Activated CD8-positive, alpha-beta memory T cell treated with anti-CD3 and anti-CD28 coated beads, Interleukin-2, amount 10 ng/mL, durations not matched to agents 7 days and 5 days (primary cell): ENCODE measurements at places on chromosomes 12 and 14. TPM values are rescaled to one million over a fixed set of nuclear protein-coding genes. Genes with fewer than 3 reads are reported as not detected.

CIDEB gene
- 44.2 TPM for total RNA-seq

STXBP6 gene
- not detected for total RNA-seq

RFLNA gene
- not detected for total RNA-seq

HCFC2 gene
- 15.2 TPM for total RNA-seq

OR4K2 gene
- total RNA-seq = not detected

CLEC2A gene
- not detected for total RNA-seq

SERPINA6 gene
- not detected for total RNA-seq

OTOGL gene
- not detected for total RNA-seq

DEPDC4 gene
- total RNA-seq = 1.5 TPM

SMCO2 gene
- total RNA-seq = 0.91 TPM

PABPN1 gene
- 225 TPM for total RNA-seq

CNTN1 gene
- total RNA-seq = not detected

FERMT2 gene
- 1.9 TPM for total RNA-seq

CPNE8 gene
- 3.9 TPM for total RNA-seq

SOAT2 gene
- total RNA-seq = 5.9 TPM

KRT83 gene
- total RNA-seq = not detected

CCDC196 gene
- not detected for total RNA-seq

TNFAIP2 gene
- not detected for total RNA-seq

LYZ gene
- total RNA-seq = not detected

RNF212B gene
- total RNA-seq = not detected

OVCH1 gene
- total RNA-seq = not detected

SRGAP1 gene
- total RNA-seq = not detected

FNTB gene
- total RNA-seq = 15.0 TPM

BHLHE41 gene
- not detected for total RNA-seq

FSCB gene
- not detected for total RNA-seq

RDH11 gene
- 59.8 TPM for total RNA-seq

KRT3 gene
- not detected for total RNA-seq

AVPR1A gene
- not detected for total RNA-seq

PRPF39 gene
- total RNA-seq = 47.6 TPM

LUM gene
- total RNA-seq = not detected

IKBIP gene
- 28.9 TPM for total RNA-seq

EML1 gene
- not detected for total RNA-seq

SYNDIG1L gene
- not detected for total RNA-seq

OTX2 gene
- total RNA-seq = not detected

TAC3 gene
- not detected for total RNA-seq

ETFRF1 gene
- total RNA-seq = 9.3 TPM

LRTM2 gene
- not detected for total RNA-seq

NPFF gene
- not detected for total RNA-seq

PPP4R3A gene
- 148 TPM for total RNA-seq

ACRBP gene
- 1.1 TPM for total RNA-seq

TM7SF3 gene
- total RNA-seq = 41.4 TPM

SIX6 gene
- total RNA-seq = not detected

KRT6A gene
- not detected for total RNA-seq

TAS2R30 gene
- 3.4 TPM for total RNA-seq

NAV3 gene
- total RNA-seq = not detected

SYT1 gene
- total RNA-seq = not detected

KRT2 gene
- not detected for total RNA-seq

KRT85 gene
- total RNA-seq = not detected

RNASE1 gene
- total RNA-seq = not detected

TMEM229B gene
- 5.1 TPM for total RNA-seq

IL22 gene
- total RNA-seq = 0.61 TPM
